ENCODE measurements at places on chromosomes 1 and 21. TPM values are rescaled to one million over a fixed set of nuclear protein-coding genes. Genes with fewer than 3 reads are reported as not detected.

The HEYL gene
- not detected for total RNA-seq

The C1orf50 gene
- 4.2 TPM for total RNA-seq

The TSTD1 gene
- total RNA-seq, result 38.3 TPM

The NTMT2 gene
- total RNA-seq, result not detected

The SYCP1 gene
- not detected for total RNA-seq

The TTC39A gene
- 0.32 TPM for total RNA-seq

The TGFBR3 gene
- total RNA-seq, result 3.6 TPM

The PDZK1IP1 gene
- not detected for total RNA-seq

The S100A1 gene
- not detected for total RNA-seq

The SERTAD4 gene
- 1.3 TPM for total RNA-seq

The ACOT11 gene
- total RNA-seq, result 3.6 TPM

The RCSD1 gene
- 0.15 TPM for total RNA-seq

The CFHR1 gene
- not detected for total RNA-seq
